Uterus (tissue), 4 donors: ENCODE measurements at places on chromosomes 3 and 15. TPM values are rescaled to one million over a fixed set of nuclear protein-coding genes. Genes with fewer than 3 reads are reported as not detected.

- H3K27ac ChIP-seq: no peak overlapping the region
- no peaks in the 10 kb centered on the region for H3K4me1 ChIP-seq
- no peak for DNase-seq
- H3K4me3 ChIP-seq: no peak overlapping the region
- no peaks in the 10 kb centered on the region for H3K27me3 ChIP-seq
Measured at GRCh38 chr3:143187111-143187510, 67.5 kb downstream of the CHST2 start.

DNA sequence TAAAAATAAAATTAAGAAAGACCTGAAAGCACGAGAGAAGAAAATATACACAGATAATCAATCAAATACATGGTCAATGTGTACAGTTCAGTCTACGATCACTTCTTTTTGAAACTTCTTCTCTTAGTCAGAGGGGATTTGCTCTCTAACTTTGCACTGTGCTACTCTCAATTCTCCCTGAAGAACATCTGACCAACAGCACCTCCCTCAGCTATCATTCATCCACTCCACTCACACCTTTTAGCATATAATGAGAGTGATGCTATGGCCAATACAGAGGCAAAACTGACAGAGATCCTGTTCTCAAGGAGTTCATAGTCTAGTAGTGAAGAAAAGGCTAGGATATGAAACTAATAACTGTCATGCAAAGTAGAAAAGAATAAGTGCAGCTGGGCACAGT, 45.9 kb downstream of the P3H2 start:
- DNase-seq: no peak
- no peaks in the 10 kb centered on the region for H3K4me1 ChIP-seq
- H3K27me3 ChIP-seq: no peaks in the 10 kb centered on the region
- H3K36me3 ChIP-seq: no peaks in the 10 kb centered on the region

GRCh38 chr3:45991341-45991740, 4.3 kb downstream of the FYCO1 start:
- H3K27ac ChIP-seq: peak overlapping the region; percentile 94
- H3K36me3 ChIP-seq: no peaks in the 10 kb centered on the region
- peaks cover 39% of the 10 kb centered on the region for H3K4me1 ChIP-seq
- H3K27me3 ChIP-seq: no peaks in the 10 kb centered on the region

DNA sequence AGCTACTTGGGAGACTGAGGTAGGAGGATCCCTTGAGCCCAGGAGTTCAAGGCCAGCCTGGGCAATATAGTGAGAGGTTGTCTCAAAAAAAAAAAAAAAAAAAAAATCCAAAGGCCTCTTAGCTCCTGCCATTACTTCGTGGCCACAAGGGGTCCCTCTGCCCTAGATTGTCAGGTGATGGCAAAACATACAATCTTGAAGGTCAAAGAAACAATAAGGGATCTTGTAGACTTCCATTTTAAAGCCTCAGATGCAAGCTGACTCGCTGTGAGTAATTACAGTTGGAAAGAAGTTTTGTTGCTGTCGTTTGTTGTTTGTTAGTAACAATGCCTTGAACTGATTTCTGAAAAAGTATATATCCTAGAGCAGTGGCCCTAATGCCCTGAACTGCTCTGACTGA, 55.9 kb upstream of the PLCL2 start:
- H3K4me3 ChIP-seq: no peak overlapping the region
- no peaks in the 10 kb centered on the region for H3K36me3 ChIP-seq
- DNase-seq: no peak
- H3K4me1 ChIP-seq: no peaks in the 10 kb centered on the region
- H3K27ac ChIP-seq: no peak overlapping the region
- H3K27me3 ChIP-seq: no peaks in the 10 kb centered on the region

DNA sequence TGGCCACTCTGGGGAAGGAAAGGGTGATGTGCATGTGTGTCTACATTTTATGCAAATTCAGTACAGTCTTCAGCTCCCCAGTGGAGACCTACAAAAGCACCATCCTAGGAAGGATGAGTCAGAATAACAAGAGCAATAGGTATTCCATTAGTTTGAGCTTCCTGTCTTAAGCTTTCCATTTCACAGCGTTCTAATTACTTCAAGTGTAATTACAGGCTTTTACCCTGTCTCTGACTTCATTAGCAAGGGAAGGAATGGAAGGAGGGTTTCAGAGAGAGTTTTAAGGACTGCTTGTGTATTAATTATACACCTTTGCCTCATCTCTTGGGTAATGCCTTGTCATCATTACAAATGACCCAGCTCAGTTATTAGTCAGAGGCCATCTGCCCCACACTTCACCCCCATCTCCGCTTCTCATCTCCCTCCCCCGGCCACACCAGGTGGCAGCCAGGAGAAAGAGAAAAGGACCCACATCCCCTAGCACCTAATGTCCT, 202.8 kb upstream of the MRPL3 start:
- H3K4me1 ChIP-seq: no peaks in the 10 kb centered on the region
- H3K27ac ChIP-seq: no peak overlapping the region
- H3K27me3 ChIP-seq: no peaks in the 10 kb centered on the region
- no peak for DNase-seq

GRCh38 chr3:143668924-143669790, 179.1 kb downstream of the SLC9A9 start:
- no peaks in the 10 kb centered on the region for H3K4me1 ChIP-seq
- H3K27me3 ChIP-seq: no peaks in the 10 kb centered on the region
- no peak overlapping the region for H3K27ac ChIP-seq
- no peak overlapping the region for H3K4me3 ChIP-seq
- no peak for DNase-seq
- no peaks in the 10 kb centered on the region for H3K36me3 ChIP-seq

GRCh38 chr3:127105587-127105986, 87.3 kb upstream of the PRR23E start:
- no peak overlapping the region for H3K27ac ChIP-seq
- no peaks in the 10 kb centered on the region for H3K4me1 ChIP-seq
- H3K27me3 ChIP-seq: no peaks in the 10 kb centered on the region

DNA sequence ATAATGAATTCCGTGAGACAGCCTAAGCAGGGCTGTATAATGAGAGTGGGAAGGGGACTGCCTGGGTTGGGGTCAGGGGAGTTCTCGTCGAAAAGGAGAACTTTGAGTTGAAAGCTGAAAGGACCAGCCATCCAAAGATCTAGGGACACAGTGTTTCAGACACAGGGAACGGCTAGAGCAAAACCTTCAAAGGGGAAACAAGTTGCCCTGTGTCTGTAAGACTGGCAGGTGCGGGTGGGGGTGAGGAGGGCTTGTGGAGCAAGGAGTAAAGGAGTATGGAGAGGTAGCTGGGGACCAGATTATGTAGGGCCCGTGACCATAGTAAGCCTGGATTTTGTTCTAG, 1.3 kb upstream of the SRP14 start:
- DNase-seq: no peak
- peaks cover 9% of the 10 kb centered on the region for H3K4me1 ChIP-seq
- H3K27me3 ChIP-seq: no peaks in the 10 kb centered on the region
- no peak overlapping the region for H3K27ac ChIP-seq
- H3K4me3 ChIP-seq: no peak overlapping the region

GRCh38 chr3:175620532-175620931, 761.4 kb downstream of the NAALADL2 start:
- H3K27ac ChIP-seq: no peak overlapping the region
- DNase-seq: no peak
- H3K27me3 ChIP-seq: no peaks in the 10 kb centered on the region
- H3K4me3 ChIP-seq: no peak overlapping the region

DNA sequence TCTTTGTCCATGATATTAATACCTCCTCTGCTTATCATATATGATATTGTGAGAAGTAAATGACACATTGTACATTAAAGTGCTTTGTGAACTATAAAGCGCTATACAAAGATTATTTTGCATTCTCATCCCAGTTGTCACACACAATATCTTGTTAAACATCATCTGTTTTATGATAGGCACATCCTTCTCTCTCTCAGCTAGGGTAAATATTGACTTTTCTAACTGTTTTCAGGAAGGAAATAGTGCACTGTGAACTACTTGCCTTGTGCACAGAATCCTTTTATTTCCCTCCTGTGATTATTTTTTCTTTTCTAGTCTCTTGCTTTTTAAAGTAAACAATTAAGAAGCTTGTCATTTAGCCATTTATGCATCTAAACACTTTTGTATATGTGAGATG, 388.2 kb downstream of the LPP start:
- H3K27ac ChIP-seq: no peak overlapping the region
- no peaks in the 10 kb centered on the region for H3K36me3 ChIP-seq
- DNase-seq: no peak
- no peak overlapping the region for H3K4me3 ChIP-seq
- H3K4me1 ChIP-seq: peaks cover 6% of the 10 kb centered on the region

- no peaks in the 10 kb centered on the region for H3K36me3 ChIP-seq
- peak overlapping the region; percentile 86 for H3K27ac ChIP-seq
- H3K4me1 ChIP-seq: peaks cover 15% of the 10 kb centered on the region
- H3K4me3 ChIP-seq: no peak overlapping the region
Measured at GRCh38 chr15:70321172-70321819, 223.6 kb upstream of the TLE3 start.

DNA sequence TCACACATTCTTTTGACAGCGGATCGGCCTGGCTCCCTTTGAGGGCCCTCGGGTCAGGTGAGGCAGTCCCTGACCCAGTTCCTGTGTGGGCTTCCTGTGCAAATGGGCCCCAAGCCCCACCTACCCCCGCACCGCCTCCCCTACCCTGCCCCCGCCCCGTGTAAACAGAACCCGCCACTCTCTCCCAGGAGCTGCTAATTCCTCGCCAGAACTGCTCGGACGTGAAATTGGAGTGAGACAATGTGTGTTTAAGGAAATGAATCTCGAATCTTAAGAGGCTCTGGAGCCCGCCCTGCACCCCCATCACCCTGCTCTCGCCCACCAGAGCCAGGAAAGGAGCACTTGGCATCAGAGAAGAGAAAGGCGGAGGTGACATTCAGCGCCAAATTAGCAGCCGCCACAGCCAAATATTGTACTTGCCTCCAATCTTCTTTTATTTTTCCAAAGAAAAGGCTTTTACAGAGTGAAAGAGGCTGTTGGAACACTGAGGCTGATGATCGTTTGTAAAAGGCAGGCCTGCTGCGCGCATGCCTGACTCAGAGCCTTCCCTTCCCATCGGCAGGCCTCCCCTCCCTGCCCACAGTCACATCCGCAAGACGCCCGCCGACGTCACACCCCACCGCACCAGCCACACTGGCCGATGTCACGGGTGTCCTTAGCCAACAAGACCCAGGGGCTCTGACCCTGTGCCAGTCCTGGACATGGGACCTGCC, 53.1 kb downstream of the CACNA2D2 start:
- H3K27me3 ChIP-seq: no peaks in the 10 kb centered on the region
- H3K36me3 ChIP-seq: no peaks in the 10 kb centered on the region
- peak overlapping the region; percentile 30 for H3K27ac ChIP-seq
- no peak overlapping the region for H3K4me3 ChIP-seq
- DNase-seq: peak; percentile 50
- H3K4me1 ChIP-seq: no peaks in the 10 kb centered on the region

DNA sequence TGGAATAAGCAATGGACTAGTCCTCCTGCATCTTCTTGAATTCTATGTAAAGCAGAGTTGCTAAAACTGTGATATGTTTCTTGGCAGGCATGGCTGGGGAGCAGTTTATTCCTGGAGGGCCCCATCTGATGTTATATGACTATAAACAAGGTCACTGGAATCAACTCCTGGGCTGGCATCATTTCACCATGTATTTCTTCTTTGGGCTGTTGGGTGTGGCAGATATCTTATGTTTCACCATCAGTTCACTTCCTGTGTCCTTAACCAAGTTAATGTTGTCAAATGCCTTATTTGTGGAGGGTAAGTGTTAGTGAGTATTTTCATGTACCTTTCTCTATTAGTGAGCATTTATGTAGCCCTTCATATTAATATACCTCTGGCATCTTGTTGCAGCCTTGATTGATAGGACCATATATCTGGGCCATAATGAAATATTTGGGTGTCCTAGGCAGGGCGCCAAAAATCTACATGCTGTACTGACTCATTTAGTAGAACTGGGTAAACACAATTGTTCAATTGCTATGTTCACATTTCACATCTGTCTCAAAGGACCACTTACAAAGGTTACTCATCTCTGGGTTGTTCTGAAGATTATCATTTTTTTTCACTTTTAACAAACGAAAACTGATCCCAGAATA, 52.6 kb upstream of the ADGRG7 start:
- no peaks in the 10 kb centered on the region for H3K27me3 ChIP-seq
- H3K4me1 ChIP-seq: no peaks in the 10 kb centered on the region
- no peaks in the 10 kb centered on the region for H3K36me3 ChIP-seq

GRCh38 chr15:63243776-63244175, 33.6 kb upstream of the APH1B start:
- DNase-seq: no peak
- H3K27me3 ChIP-seq: no peaks in the 10 kb centered on the region
- no peaks in the 10 kb centered on the region for H3K36me3 ChIP-seq
- H3K4me1 ChIP-seq: no peaks in the 10 kb centered on the region

GRCh38 chr3:172065527-172065926, 26.1 kb downstream of the FNDC3B start:
- H3K4me1 ChIP-seq: peaks cover 10% of the 10 kb centered on the region
- no peaks in the 10 kb centered on the region for H3K36me3 ChIP-seq
- H3K27me3 ChIP-seq: no peaks in the 10 kb centered on the region
- H3K27ac ChIP-seq: no peak overlapping the region

DNA sequence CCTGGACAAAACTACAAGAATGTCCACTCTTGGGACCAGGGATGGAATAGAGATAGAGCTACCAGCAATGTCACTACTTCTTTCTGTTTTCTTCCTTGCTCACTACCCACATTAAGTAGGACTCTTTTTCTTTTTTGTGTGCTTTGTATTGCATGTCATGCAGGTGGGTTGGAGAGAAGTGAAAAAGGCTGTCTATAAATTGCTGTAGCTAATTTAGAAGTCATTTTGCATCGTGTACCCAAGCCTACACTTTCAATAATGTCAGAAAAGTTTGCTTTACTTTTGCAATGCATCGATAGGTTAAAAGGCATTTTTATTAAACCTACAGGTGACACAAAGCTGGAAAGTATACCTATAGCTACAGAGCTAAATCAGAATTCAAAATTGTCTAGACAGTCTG, 58.9 kb downstream of the GTF2E1 start:
- DNase-seq: no peak
- no peaks in the 10 kb centered on the region for H3K27me3 ChIP-seq
- H3K27ac ChIP-seq: no peak overlapping the region
- H3K4me3 ChIP-seq: no peak overlapping the region
- no peaks in the 10 kb centered on the region for H3K4me1 ChIP-seq

- H3K4me3 ChIP-seq: no peak overlapping the region
- no peaks in the 10 kb centered on the region for H3K36me3 ChIP-seq
- DNase-seq: peak; percentile 70
- peak overlapping the region; percentile 53 for H3K27ac ChIP-seq
- H3K27me3 ChIP-seq: no peaks in the 10 kb centered on the region
- H3K4me1 ChIP-seq: peaks cover 4% of the 10 kb centered on the region
Measured at GRCh38 chr15:75666823-75667501, 19.2 kb downstream of the SNX33 start.

GRCh38 chr3:116951610-116952009, 242.0 kb downstream of the TUSC7 start:
- DNase-seq: no peak
- H3K36me3 ChIP-seq: no peaks in the 10 kb centered on the region
- H3K4me3 ChIP-seq: no peak overlapping the region
- H3K4me1 ChIP-seq: peaks cover under 1% of the 10 kb centered on the region
- H3K27ac ChIP-seq: no peak overlapping the region

- no peaks in the 10 kb centered on the region for H3K36me3 ChIP-seq
- H3K4me3 ChIP-seq: no peak overlapping the region
- no peaks in the 10 kb centered on the region for H3K4me1 ChIP-seq
- H3K27ac ChIP-seq: no peak overlapping the region
- H3K27me3 ChIP-seq: no peaks in the 10 kb centered on the region
Measured at GRCh38 chr3:42149532-42149931, 58.4 kb downstream of the TRAK1 start.

The KNG1 gene
- not detected for total RNA-seq

The FANCD2OS gene
- not detected for total RNA-seq

The SPINK8 gene
- total RNA-seq: not detected

The CAMK2N2 gene
- total RNA-seq: not detected

The FBXL2 gene
- 10.2 TPM for total RNA-seq

The PDCD6IP gene
- 74.3 TPM for total RNA-seq

The ARHGAP31 gene
- 17.6 TPM for total RNA-seq

The SLC22A13 gene
- total RNA-seq: 0.70 TPM
